ENCODE measurements at places on chromosomes 11 and 22.

DNA sequence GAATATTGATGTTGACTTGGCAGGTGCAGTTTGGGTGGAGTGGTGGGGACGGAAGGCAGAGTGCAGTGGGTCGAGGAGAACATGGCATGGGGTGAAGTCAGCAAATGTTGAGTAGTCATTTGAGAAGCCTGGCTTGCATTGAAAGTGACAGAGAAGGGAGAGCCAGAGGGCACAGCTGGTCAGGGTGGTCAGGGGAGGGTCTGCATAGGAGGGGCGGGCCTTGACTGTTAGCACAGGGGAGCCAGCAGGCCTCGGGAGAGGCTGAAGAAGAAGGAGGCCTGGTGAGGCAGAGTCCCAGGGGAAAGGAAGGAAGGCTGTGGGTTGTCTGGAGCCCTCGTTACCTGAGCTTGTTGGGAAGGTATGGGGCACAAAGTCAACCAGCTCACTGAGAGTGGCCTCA is 230.8 kb upstream of the TBCEL start:
- no peak for DNase-seq

DNA sequence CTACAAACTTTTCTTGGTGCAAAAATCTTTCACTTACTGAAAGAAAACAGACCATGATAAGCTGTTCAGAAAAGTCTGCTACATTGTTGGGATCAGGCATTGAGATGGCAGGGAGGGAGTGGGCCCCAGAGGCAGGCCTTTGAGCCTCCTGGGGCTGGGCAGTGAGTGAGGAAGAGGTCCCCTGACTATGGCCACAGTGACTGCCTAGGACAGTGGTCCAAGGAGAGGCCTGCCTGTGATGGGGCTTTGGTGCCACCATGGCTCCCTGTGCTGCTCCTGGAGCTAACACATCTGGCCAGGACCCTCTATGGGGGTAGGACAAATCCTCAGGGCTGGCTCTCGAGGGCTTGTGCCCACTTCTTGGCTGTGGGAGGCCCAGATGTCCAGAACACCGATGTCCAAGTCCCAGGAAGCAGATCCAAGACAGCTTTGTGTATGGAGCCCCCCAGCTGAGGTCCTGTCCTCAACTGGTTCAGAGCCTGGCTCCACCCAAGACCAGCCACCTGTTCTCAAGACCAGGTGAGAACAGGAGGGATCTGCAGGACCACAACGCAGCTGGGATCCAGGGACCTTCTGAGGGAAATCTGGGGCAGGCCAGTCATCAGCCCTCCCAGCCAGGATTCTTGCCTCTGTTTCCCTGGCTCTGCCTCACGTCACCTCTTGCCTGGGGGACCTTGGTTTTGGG is 36.9 kb downstream of the PPM1F start:
- no peak for DNase-seq

- no peak for DNase-seq
Observed at GRCh38 chr11:72954860-72955259, 140.6 kb downstream of the ATG16L2 start.

GRCh38 chr11:46978005-46978491 is 41.5 kb downstream of the CSTPP1 start:
- no peak for DNase-seq

DNA sequence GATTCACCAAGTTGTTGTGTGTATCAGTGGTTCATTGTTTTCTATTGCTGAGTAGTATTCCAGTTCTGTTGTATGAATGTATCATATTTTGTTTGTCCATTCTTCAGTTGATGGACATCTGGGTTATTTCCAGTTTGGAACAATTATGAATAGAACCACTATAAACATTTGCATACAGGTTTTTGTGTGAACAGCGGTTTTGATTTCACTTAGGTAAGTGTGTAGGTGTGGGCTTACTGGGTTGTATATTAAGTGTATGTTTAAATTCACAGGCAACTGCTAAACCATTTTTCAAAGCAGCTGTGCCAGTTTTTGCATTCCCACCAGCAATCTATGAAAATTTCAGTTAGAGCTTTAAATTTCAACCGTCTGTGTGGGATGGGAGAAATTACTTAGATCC is 217.8 kb downstream of the NELL1 start:
- DNase-seq: no peak

DNA sequence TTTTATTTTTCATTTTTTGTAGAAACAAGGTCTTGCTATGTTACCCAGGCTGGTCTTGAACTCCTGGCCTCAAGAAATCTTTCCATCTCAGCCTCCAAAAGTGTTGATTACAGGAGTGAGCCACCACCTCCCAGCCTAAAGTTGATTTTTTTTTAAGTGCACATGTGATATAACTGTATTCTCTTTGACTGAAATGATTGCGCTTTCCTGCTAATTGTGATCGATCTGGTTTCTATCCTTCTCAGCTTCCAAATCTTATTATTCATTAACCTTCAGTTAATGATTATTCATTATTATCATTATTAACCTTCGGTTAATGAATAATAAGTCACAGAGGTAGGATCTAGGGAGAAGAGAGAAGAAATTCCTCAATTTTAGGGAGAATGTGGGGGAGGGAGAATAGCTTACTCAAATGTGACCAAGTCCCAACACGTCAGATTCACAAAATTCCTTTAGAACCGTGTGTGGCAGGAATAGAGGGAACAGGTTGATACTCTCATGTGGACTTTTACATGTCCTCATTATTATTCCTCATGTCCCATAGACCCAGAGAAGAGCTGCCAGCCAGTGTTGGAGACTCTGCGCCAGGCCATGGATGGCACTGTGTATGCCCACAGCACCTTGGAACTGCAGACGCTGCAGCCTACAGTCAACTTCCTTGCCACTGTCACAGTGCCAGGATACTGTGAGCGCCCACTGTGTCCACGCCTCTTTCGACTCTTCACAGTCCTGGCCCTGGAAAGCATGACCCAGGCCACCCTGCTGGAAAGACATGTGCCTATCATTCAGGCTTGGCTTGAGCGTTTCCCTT is 47.1 kb downstream of the RRP8 start:
- DNase-seq: no peak

DNA sequence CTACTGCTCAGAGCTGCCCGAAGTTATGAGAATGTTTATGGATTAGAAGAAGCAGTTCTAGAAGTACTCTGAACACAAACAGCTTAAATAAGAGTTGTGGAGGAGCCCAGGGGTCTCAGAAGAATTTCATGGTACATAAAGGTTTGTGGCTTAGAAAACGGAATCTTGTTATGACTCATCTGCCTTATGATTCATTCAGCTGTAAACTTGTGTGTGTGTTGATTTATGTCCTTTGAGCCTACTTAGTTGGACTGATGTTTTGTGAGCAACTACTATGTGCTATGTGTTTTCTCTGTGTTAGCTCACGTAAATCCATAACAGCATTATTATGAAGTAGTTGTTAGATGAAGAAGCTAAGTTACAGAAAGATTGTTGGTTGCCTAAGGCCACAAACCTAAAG is 203.7 kb downstream of the PGR start:
- no peak for DNase-seq

DNA sequence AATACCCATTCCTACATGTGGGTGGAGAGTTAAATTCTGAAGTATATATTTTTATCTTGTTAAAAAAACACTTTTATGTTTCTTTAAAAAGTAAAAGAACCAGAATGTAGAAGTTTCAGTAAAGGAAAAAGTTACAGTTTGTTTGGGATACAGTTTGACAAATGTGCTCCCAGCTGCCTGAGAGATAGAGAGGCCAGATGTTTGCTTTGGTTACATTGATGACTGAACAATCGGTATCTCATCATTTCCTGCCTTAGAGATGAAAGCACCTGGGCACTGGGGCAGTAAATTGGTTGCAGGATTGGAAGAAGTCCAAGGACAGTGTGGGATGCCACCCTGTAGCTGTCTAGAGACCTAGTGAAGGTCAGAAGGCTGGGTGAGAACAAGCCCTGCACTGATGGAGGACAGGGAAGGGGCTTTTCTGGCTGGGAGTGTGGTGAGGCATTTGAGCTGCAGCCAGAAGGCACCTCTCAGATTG is 16.6 kb downstream of the MED15 start:
- DNase-seq: no peak

DNA sequence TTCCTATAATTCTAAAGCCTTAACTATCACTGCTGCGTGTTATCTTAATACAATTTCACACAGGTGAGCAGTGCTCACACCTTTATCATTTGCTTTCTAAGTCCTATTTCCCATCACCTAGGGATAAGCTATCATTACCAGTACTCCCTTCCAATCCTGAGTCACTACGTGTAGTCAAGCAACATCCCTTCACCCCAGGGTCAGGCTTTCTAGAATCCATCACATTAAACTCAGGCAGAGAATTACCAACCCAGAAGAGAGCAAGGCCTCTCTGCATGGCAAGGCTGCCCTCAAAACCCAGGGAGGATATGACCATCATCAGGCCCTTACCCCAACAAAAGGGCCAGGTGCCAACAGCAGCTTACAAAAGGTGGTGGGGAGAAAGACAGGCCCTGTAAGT is 9.8 kb downstream of the PACSIN2 start:
- DNase-seq: no peak

GRCh38 chr22:36649066-36649465 is 54.5 kb downstream of the CACNG2 start:
- DNase-seq: no peak

- DNase-seq: no peak
Observed at GRCh38 chr11:126669416-126669815, 313.9 kb downstream of the ST3GAL4 start.

DNA sequence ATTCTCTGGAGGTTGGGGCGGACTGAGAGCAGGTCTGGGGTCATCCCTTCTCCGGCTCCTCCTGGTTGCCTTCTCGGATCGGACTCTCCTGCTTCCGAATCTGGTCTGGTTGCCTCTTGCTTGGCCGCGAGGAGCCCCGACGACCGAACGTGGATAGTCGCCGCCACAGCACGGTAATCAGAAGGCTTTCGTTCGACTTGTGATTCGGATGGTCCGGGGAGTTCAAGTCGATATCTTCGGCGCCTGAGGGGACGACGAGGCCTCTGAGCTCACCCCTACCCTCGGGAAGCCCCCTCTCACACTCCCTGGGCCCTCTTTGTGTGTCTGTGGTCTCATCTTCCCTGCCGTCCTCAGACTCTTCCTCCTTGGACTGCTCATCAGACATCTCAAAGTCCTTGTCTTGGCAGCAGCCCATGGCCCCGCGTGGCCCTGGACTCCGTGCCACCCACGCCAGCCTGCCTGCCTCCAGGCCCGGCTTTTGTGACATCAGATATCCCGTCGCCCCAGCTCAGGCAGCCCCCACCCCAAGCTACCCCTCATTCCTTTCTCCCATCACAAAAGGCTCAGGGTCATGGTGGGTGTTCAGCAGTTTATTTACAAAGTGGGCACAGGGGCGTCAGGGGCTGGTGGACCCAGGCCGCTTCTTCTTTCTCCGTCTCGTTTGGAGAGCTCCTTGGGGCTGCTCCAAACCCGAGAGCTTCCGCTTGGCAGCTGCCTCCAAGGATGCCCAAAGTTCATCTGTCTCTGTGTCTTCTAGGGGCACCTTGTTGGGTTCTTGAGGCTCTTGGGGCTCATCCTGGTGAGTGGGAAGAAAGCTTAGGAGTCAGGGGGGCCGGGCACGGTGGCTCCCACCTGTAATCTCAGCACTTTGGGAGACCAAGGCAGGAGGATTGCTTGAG is at the start of gene TEX54:
TEX54 (minus strand) TSS at position 506 of the 899 bp plus-strand sequence.
- DNase-seq: no peak

- DNase-seq: no peak
Observed at GRCh38 chr11:61049859-61050258, 52.4 kb upstream of the CD5 start.

DNA sequence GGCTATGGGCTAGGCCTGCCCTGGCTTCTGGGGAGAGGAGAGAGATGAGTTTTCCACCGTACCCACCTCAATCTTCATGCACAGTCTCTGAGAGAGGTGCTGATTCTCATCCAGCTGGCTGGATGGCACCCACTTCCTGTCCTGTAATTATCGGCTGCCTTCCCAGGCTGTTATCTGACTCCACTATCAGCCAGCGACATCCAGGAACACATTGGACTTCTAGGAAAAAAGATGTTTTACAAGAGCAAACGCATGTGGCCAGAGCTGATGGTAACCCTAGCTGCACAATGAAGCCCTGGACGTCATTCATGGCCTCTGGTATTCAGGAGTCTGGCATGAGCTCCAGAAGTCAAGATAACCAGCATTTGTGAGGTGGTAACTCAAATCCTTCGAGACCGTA is 137.4 kb downstream of the EHF start:
- DNase-seq: no peak

- no peak for DNase-seq
Observed at GRCh38 chr11:77438487-77438886, 35.4 kb downstream of the PAK1 start.

- no peak for DNase-seq
Observed at GRCh38 chr11:7457211-7457610, 28.1 kb upstream of the OLFML1 start.

DNA sequence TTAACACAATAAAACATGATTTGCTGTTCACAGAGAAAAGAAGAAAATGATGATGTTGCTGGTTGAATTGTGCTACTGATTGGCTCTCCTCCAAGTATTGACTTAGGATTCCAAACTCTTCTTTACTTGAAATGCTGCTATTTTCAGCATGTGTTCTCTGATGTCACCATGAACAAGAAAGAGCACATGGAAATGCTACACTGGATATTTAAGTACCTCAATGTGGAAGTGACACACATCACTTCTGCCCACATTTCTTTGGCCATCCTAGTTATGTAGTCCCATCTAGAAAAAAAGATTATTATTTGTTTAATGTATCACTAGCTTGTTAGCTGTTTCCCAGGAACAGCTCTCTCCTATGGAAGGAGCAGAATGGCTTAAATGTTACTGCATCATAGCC is 27.2 kb downstream of the OR52B2 start:
- DNase-seq: no peak

- no peak for DNase-seq
Observed at GRCh38 chr11:10678101-10678500, 15.5 kb downstream of the IRAG1 start.

GRCh38 chr11:40360206-40360798 is 1099.2 kb downstream of the LRRC4C start:
- no peak for DNase-seq

DNA sequence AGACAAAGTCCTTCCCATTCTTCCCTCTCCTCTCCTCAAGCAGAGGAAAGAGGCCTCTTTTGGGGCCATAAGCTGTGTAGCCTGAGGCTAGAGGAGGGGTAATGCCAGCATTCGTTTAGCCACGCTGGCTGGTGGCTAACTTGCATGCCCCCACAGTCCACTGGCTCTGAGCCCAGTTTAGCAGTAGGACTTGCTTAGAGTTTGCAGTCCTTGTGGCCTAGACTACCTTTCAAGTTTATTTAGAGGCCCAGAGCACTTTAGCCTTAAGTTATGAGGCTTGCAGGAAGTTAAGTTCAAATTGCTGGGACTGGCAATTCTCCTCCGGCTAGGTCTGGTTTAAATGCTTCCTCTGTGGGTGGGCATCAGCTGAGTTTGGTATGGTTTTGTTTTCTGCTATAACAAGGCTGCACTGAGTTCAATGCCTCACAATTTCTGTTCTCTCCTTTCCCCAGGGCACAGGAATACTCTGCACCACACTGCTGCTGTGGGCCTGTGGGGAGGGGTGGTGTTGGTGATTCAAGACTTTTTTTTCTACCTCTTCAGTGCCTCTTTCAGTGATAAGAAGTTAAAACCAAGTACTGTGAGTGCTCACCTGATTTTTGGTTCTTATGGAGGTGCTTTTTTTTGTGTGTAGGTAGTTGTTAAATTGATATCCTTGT is 281.0 kb upstream of the C11orf87 start:
- no peak for DNase-seq
